ENCODE measurements at places on chromosomes 1 and 21.

DNA sequence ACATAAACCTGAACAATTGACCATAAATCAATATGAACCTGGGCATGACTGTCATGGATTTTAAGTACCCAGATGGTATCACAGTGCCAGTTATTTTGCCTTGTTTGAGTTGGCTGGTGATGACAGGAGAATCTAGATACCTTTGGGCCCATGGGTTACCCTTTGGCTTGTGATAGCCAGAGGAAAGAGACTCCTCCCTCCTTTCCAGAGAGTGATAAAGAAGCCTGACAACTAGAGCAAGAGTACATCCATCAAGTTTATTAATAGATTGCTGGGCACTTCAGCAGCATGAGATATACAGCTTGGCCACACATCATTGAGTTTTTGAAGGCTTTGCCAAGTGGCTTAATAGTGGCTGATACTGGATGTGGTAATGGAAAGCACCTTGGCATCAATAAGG is 6.6 kb upstream of the FMO3 start:
- DNase-seq, result no peak

- DNase-seq, result no peak
Observed at GRCh38 chr1:201758499-201759050, 70.4 kb upstream of the IPO9 start.

GRCh38 chr1:48674641-48675040 is 102.0 kb downstream of the BEND5 start:
- DNase-seq, result no peak

DNA sequence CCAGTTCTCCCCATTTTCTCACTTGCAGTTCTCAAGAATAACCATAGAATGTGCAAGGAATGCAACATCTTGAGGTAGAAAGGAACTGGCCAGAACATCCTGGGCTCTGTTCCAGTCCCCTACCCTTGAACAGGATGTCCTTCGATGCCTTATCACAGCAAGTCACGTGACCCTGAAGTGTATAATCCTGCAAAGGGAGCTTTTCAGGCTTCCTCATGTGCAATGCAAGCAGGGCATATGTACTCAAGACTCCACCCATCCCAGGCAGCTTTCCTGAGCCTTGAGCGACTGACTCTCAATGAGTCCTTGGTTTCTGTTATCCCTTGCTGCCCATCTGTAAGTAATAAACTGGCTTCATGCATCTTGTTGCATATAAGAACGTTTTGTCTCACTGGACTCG is 311.0 kb downstream of the MRPL39 start:
- DNase-seq, result no peak

DNA sequence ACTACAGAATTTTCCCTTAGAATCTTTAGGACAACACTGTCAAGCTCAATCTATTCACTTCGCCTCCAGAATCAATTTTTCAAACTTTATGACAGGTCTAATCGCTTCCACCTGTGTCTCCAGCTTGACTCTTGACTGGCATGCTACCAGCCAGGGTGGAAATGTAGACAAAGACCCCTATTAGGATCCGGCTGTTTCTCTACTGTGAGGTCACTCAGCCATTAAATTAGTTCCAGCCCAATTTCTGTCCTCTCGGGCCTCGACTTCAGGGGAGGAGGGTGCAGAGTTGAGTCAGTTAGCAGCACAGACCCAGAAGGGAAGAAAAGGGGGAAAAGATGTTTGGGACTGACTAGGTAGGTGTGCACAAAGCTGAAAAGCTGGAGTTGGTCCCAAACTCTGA is 78.5 kb downstream of the HLCS start:
- DNase-seq, result no peak

DNA sequence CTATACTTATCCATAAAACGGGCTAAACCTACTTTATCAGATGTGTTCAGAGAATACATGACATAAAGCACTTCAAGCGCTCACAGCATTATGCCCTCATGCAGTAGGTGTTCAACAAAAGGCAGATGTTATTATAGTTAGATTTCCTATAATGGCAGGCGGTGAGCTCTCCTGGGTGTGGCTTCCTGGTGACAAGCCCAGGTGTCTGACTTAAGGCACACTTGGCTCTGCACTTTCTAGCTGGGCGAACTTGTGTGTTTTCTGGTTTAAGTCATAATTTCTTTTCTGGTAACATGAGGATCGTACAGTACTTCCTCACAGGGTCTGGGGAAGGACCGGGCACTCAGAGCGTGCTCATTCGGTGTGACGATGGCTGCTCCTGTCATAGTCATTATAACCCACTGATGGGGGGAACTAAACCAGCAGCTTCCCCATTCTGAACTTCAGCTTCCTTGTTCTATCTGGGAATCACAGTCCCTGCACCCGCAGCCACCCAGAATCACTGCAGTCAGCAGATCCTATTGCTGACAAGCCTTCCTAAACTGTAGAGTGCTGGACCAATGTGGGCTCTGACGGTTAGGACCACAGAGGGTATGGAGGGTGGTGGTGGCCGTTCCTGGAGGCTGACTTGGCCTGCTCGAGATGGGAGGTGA is 52.8 kb downstream of the IGSF21 start:
- no peak for DNase-seq

GRCh38 chr1:16178596-16179497 is 23.0 kb upstream of the EPHA2 start:
- no peak for DNase-seq

GRCh38 chr1:185157599-185158412 is 839 bp downstream of the SWT1 start:
- no peak for DNase-seq

- DNase-seq, result no peak
Observed at GRCh38 chr1:94019327-94019726, 101.6 kb downstream of the ABCA4 start.

DNA sequence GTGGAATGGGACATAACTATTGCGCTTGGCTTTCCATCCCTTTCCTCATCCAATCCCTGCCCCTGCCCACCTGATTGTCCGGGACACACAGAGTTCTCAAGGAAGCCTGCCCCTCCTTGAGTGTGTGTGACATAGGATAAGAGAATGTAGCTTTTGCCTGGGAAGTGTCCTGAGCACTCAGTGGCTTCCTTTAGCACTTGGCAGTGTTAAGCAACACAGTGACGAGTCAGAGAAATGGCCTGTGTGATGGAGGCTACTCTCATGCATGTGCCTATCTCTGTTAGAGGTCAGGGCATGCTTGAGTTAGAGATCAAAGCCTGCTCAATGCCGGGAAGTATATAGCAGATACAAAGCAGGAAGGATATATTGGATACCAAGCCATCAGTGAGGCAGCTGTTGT is 289.5 kb downstream of the SIPA1L2 start:
- DNase-seq, result no peak

- DNase-seq, result no peak
Observed at GRCh38 chr1:54168206-54168965, 15.6 kb upstream of the CDCP2 start.

- no peak for DNase-seq
Observed at GRCh38 chr1:180631194-180631765, 542 bp upstream of the XPR1 start.

- no peak for DNase-seq
Observed at GRCh38 chr1:242120432-242120831, 121.5 kb upstream of the MAP1LC3C start.

GRCh38 chr1:186948535-186948934 is 119.8 kb downstream of the PLA2G4A start:
- no peak for DNase-seq

DNA sequence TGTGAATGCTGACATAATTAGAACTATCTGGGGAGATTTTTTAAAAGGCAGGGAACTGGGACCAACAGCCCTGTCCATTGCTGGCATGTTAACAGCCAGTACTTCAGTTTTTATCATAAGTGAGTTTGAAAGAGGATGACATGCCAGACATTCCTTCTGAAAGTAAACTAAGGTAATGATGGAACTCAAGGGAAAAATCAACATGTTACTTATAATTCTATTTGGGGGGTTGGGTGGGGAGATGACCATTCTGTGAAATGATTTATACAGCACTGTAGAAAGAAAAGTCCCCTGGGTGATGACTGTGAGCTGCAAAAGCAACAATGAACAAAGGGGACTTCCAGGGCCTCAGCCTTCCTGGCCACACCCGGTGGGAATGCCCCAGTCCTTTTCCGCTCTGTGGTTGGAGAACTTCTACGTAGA is 5.4 kb upstream of the LAMC2 start:
- DNase-seq, result no peak

- DNase-seq, result no peak
Observed at GRCh38 chr1:237164406-237165352, 122.7 kb downstream of the RYR2 start.

- DNase-seq, result no peak
Observed at GRCh38 chr21:31992391-31992790, 119.6 kb downstream of the HUNK start.

GRCh38 chr1:197036861-197037260 is 30.2 kb downstream of the F13B start:
- DNase-seq, result no peak

- no peak for DNase-seq
Observed at GRCh38 chr21:39630191-39630591, 17.5 kb downstream of the B3GALT5 start.

DNA sequence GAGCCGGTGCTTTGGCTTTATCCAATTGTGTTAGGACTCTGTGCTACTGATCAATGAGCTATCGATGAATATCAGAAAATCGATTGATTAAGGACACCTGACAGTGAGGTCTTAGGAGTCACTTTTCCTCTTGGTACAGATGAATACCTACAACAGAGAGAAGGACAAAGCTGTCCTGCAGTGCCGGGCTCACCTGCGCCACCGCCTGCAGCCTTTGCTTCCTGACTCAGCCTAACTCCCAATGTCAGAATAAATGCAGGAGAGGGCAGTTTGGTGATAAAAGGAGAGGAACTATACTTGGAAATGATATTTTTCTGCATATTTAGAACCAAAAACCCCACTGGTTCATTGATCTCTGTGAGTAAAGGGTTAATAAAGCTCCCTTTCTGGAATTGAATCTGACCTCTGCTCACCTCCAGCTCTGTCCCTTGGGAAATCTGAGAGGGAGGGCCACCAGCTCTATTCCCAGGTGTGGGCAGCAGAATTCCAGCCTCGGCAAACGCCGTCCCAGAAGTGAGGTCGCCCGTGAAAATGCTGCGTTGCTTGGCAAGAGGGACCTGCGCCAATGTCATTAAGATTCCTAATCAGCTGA is 39.3 kb downstream of the POFUT2 start:
- no peak for DNase-seq

- no peak for DNase-seq
Observed at GRCh38 chr1:53316766-53317581, 10.9 kb downstream of the LRP8 start.

DNA sequence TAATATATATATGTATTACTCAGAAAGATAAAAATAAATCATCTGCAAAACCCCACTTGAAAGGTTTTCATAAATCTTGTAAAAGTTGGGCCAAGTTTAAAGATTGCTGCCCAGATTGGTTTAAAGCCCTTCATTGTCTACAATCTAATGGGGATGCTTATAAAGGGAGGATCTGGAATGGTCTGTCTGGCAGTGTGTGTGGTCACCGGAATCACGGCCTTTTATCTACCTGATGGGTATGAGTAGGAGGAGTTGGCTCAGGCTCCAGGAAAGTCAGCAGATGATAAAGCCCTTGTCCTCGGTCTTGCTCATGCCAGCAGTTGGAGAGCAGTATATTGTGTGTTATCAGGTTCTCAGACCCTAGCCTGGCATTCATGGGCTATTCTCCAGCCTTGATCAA is 197.7 kb downstream of the ROR1 start:
- DNase-seq, result no peak

GRCh38 chr21:46286648-46287002 is 483 bp downstream of the YBEY start:
- no peak for DNase-seq

GRCh38 chr1:84996846-84997666 is at the start of gene MCOLN2:
Gene MCOLN2 (minus strand): TSS chr1:84997113. CDS start chr1:84996872, 241 bp downstream.
- peak; percentile 50 for DNase-seq

- DNase-seq, result no peak
Observed at GRCh38 chr1:53618500-53619366, 120.2 kb downstream of the GLIS1 start.

DNA sequence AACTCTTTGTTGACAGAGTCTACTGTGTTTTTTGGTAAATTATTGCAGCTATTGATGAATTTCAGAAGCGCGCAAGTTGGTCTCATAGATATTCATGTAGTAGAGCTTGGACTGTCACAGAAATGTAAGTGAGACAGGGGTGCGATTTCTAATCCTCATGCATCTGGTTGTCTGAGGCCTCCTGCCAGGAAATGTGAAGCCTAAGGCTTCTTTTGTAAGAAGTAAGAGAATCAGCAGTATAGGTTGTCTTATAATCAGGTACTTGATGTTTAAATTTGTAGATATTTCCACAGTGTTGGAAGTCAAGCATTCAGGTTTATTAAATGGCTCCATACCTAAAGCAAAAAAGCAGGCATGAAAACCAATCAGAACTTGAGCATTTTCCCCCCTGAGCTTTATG is 332.9 kb upstream of the FMN2 start:
- DNase-seq, result no peak

GRCh38 chr21:17441370-17441769 is 71.5 kb upstream of the CXADR start:
- DNase-seq, result no peak

GRCh38 chr1:159866905-159867663 is 4.6 kb upstream of the VSIG8 start:
- DNase-seq, result no peak

GRCh38 chr1:225866061-225866837 is 15.9 kb downstream of the TMEM63A start:
- DNase-seq, result peak; percentile 65

GRCh38 chr1:211474451-211474850 is 17.5 kb downstream of the RD3 start:
- DNase-seq, result no peak

DNA sequence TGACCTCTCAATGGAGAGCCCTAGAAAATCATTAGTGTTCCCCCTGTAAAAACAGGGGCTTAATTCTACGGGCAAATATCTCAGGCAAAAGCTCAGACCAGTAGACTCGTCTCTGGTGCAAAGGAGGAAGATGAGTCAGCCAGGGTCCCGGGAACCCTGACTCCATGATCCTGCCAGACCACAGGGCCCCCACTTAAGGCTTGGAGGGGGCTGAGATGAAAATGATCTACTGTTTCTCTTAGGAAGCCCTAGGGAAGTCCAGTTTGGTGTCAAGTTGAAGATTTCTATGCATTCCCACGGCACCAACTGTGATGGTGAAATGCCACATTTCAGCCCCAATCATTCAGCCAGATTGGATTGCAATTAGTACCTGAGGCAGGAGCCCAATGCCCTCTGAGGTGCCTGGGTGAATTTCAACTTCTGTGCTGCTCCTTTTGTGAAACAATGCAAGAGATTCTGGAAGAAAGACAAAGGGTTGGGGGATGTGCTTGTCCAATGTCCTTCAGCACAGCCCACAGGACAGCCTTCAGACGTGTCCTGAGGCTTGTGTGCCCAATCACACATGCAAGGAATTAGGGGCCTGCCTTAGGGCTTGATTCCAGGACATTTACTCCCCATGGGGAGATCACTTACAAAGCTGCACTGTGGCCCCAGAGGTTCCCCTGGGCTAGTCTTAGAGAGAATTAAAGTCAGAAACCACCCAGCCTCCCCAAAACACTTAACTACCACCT is 18.1 kb downstream of the NAV1 start:
- DNase-seq, result no peak

- DNase-seq, result no peak
Observed at GRCh38 chr21:23578027-23578426, 2029.3 kb downstream of the MRPL39 start.

DNA sequence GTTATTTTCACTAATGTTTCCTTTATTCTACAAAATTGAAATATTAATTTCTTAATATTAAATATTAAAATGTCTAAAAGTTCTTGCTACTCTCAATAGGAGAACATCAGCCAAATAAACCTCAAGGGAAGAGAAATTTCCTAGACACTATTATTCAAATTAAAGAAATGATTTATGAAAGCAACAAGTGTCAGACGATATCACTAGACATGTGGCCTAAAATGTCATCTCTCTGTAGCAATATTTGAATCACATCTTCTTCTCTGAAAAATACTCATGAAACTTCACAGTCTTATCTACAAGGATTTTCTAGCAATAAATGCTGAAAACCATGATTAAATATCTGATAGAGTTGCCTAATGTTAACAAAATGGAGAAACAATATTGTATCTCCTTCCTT is 2.5 kb upstream of the SERBP1 start:
- no peak for DNase-seq

Data from activated T-cell treated with anti-CD3 and anti-CD28 coated beads for 48 hours (primary cell).